ENCODE measurements at places on chromosomes 11 and 22. TPM values are rescaled to one million over a fixed set of nuclear protein-coding genes. Genes with fewer than 3 reads are reported as not detected.

DNA sequence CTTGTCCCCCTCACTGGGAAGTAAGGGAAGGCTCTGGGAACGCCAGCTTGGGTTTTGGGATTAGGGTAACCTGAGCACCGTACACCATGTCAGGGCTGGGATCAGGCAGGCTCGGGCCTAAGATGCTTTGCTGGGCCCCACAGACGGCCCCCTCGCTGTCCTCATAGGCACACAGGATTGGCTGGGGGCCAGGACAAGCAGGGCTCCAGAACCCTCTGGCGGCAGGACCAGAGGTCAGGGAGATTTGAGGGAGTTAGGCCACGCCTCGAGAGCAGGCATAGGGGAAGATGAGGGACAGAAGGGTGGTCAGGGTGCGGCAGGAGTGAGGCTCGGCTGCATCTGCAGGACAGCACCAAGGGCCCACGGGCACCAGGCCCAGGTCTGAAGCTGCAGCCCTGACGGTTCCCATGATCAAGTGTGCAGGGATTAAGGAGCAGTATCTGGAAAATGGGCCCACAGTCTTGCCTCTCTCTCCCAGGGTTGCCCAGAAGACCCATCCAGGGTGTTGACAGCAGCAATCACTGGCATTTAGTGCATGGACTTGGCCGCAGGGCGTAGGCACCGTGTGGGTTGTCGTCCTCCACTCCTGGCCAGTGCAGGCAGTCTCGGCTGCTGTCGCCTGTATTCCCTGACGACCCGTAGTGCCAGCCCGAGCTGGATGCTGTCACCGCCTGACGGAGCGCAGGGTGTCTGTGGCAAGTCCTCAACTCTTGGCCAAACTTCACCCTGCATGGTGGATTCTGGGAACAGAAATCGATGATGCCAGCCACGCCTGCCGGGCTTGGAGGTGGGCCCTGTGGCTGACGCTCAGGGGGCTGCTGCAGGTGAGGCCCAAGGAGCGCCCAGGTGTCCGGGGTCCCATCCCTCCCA, 15.7 kb upstream of the GNB1L start:
- H3K36me3 ChIP-seq = no peaks in the 10 kb centered on the region
- no peak overlapping the region for H3K27ac ChIP-seq
- peaks cover 9% of the 10 kb centered on the region for H3K4me1 ChIP-seq
- no peak overlapping the region for H3K4me3 ChIP-seq
- no peak for DNase-seq

GRCh38 chr11:60870276-60870675, 2.9 kb downstream of the ZP1 start:
- peaks cover 4% of the 10 kb centered on the region for H3K4me1 ChIP-seq
- no peak overlapping the region for H3K4me3 ChIP-seq
- no peak overlapping the region for H3K27ac ChIP-seq
- no peaks in the 10 kb centered on the region for H3K36me3 ChIP-seq
- no peaks in the 10 kb centered on the region for H3K27me3 ChIP-seq
- peak; percentile 48 for DNase-seq

DNA sequence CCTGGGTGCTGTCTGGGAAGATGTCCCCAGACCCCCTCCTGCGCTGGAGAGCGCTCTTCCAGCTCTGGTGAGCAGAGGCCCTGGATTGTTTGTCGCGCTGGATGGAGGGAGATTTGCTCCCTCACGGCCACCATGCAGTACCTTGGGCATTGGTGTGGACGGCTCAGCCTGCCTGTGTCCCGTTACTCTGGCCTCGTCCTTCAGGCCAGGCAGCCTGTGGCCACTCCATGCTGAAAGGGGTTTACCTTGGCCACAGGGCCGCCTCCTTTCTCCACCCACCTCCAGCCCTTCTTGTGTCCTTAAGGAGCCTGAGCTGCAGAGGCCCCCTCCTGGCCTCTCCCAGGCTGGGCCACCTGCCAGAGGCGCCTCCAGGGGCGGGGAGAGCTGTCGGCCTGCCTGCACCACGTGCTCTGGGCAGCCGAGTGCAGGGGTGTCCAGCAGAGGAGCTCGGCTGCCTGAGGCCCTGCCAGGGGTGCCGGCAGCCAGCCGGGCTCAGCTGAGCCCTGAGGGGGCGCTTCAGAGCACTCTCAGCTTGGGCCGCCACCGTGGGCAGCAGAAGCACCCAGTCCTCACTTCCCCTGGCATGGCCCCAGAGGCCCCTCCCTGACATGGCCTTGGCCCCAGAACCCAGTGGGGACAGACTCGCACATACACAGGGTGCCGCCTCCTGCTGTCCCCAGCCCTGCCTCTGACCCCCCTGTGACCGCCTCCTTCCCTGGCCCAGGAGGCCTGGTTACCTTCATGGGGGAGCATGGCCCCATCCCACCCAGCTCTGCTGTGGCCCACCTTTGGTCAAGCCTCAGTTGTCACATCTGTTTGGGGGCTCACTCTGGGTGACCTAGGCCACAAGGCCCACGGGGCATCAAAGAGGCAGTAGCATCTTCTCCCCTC, 3.4 kb downstream of the CCND1 start:
- no peak overlapping the region for H3K4me3 ChIP-seq
- peaks cover 21% of the 10 kb centered on the region for H3K27me3 ChIP-seq
- peaks cover 52% of the 10 kb centered on the region for H3K36me3 ChIP-seq
- peaks cover 22% of the 10 kb centered on the region for H3K4me1 ChIP-seq
- peak overlapping the region; percentile 37 for H3K27ac ChIP-seq

DNA sequence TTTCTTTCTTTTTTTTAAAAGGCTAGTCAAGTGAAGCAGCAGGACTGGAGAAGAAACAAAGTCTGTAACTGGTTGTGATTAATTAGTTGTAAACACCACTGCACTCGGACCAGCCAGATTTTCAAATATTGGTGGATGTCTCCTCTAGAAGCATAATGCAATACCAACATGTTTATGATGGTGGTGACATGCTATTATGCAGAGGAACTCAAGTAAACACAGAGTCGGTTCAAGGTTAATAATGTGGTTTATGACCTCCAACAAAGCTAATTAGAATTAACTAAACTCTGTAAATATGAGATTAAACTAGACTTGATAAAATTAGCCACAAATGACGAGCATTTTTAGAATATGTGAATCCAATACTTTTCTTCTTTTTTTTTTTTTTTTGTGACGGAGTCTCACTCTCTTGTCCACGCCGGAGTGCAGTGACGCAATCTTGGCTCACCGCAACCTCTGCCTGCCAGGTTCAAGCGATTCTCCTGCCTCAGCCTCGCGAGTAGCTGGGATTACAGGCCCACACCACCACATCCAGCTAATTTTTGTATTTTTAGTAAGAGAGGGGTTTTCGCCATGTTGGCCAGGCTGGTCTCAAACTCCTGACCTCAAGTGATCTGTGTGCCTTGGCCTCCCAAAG, 11.8 kb upstream of the AGBL2 start:
- no peak for DNase-seq
- H3K36me3 ChIP-seq = peaks cover 74% of the 10 kb centered on the region
- H3K27me3 ChIP-seq = no peaks in the 10 kb centered on the region
- no peak overlapping the region for H3K4me3 ChIP-seq

DNA sequence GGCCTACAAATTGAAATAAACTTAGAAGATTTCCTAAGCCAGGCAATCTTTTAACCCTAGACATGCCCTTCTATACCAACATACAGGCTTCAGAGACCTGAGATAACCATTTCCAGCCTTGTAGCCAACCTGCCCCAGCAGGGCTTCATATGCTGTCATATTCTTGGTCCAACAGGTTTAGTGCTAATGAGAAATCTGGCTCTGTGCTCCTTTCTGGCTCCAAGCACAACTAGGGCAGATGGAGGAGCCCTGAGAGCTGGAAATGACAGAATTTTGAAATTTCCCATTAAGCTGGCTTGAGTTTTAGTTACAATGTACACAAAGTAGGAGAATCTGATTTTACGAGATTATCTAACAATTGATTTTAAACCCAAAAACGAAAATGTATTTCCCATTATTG, 323.0 kb upstream of the CCDC90B start:
- DNase-seq = no peak
- H3K36me3 ChIP-seq = no peaks in the 10 kb centered on the region
- no peak overlapping the region for H3K27ac ChIP-seq
- no peak overlapping the region for H3K4me3 ChIP-seq
- no peaks in the 10 kb centered on the region for H3K27me3 ChIP-seq

GRCh38 chr11:119088406-119088805, 3.7 kb downstream of the HMBS start:
- H3K27me3 ChIP-seq = no peaks in the 10 kb centered on the region
- H3K4me3 ChIP-seq = no peak overlapping the region
- DNase-seq = no peak
- H3K4me1 ChIP-seq = peaks cover 21% of the 10 kb centered on the region
- no peak overlapping the region for H3K27ac ChIP-seq

- no peak overlapping the region for H3K27ac ChIP-seq
- no peak overlapping the region for H3K4me3 ChIP-seq
- peaks cover 6% of the 10 kb centered on the region for H3K4me1 ChIP-seq
- no peak for DNase-seq
- no peaks in the 10 kb centered on the region for H3K27me3 ChIP-seq
Observed at GRCh38 chr22:35521358-35522224, 19.0 kb upstream of the RASD2 start.

DNA sequence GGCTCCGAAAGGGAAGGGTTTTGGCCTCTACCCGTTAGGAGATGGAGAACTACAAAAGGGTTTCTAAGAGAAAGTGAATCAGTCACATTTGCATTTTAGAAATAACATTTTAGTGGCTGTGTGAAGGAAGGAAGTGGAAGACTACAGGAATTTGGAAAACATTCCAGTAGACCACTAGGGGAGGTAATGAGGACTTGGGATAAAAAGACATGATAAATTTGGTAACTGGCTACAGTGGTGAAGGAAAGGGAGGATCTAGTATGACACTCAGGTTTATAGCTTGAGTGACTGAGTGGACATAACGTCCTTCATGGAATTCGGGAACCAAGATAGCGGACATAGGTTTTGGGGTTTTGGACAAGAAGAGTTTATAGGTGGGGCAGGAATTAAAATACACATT, 7.0 kb upstream of the RRM1 start:
- no peak for DNase-seq
- H3K4me1 ChIP-seq = no peaks in the 10 kb centered on the region
- H3K27ac ChIP-seq = no peak overlapping the region
- H3K27me3 ChIP-seq = no peaks in the 10 kb centered on the region
- peaks cover 38% of the 10 kb centered on the region for H3K36me3 ChIP-seq

DNA sequence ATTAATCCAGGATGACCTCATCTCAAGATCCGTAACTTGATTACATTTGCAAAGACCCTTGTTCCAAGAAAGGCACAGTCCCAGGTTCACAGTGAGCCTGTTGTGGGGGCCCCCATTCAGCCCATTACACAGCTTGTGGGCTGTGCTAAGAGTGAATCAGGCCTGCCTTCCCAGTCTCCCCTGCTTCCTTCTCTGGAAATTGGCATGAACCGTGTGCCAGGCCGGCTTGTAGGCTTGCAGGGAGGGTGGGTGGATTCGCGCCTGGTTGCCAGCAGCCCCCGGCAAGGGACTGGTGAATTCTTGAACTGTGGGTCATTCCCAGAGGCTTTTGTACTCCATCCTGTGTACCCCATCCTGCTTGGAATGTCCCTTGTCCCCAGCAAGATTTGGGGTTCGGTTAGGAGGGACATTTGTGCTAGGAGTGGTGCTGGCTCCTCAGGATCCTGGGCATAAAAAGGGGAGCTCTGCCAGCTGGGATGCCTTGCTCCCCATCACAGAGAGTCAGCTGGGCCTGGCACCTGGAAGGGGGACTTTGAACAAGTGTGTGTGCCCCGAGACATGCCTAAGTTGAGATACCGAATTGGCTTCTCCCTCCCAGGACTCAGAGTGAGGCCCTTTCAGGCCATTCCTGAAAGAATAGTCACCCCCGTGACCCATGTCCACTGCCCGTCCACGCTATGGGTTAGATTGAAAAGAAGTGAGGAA, 818.2 kb downstream of the BRD1 start:
- H3K36me3 ChIP-seq = no peaks in the 10 kb centered on the region
- no peaks in the 10 kb centered on the region for H3K4me1 ChIP-seq
- no peaks in the 10 kb centered on the region for H3K27me3 ChIP-seq
- H3K27ac ChIP-seq = no peak overlapping the region
- DNase-seq = no peak

- peaks cover 4% of the 10 kb centered on the region for H3K4me1 ChIP-seq
- H3K27me3 ChIP-seq = no peaks in the 10 kb centered on the region
- peaks cover 21% of the 10 kb centered on the region for H3K36me3 ChIP-seq
- H3K4me3 ChIP-seq = no peak overlapping the region
- no peak overlapping the region for H3K27ac ChIP-seq
- no peak for DNase-seq
Observed at GRCh38 chr22:46625113-46625842, 5.1 kb downstream of the GRAMD4 start.

- peak; percentile 74 for DNase-seq
- H3K4me3 ChIP-seq = no peak overlapping the region
- H3K4me1 ChIP-seq = peaks cover 26% of the 10 kb centered on the region
- H3K27ac ChIP-seq = peak overlapping the region; percentile 79
- no peaks in the 10 kb centered on the region for H3K27me3 ChIP-seq
- H3K36me3 ChIP-seq = peaks cover 4% of the 10 kb centered on the region
Observed at GRCh38 chr11:16335236-16335962, 20.9 kb downstream of the SOX6 start.

The MMP10 gene
- 0.36 TPM for polyA plus RNA-seq

The DSCAML1 gene
- polyA plus RNA-seq = 1.6 TPM

The ZC3H7B gene
- 58.0 TPM for polyA plus RNA-seq

The IL10RA gene
- 8.6 TPM for polyA plus RNA-seq

The LMF2 gene
- polyA plus RNA-seq = 48.8 TPM

The GSC2 gene
- not detected for polyA plus RNA-seq
